ENCODE measurements at places on chromosomes 11 and 22.

DNA sequence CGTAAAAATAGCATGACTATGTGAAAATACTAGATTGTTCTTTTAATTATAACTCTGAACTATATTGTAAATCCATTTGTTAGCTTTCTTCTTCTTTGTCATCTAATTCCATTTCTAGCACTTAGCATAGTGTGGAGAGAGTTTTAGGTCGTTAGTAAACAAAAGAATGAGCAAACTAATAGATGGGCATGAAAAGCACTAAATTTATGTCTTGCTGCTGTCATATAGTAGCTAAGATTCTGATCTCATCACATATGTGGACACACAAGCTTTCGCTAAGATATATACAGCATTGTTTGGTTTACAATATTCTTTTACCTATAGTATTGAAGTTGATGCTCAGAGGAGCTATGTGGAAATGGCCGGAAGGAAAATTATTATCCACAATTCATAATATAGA, 370.5 kb downstream of the CNTN5 start:
- no peak for DNase-seq

- peak; percentile 6 for DNase-seq
Measured at GRCh38 chr11:11841116-11841722, 553 bp upstream of the USP47 start.

DNA sequence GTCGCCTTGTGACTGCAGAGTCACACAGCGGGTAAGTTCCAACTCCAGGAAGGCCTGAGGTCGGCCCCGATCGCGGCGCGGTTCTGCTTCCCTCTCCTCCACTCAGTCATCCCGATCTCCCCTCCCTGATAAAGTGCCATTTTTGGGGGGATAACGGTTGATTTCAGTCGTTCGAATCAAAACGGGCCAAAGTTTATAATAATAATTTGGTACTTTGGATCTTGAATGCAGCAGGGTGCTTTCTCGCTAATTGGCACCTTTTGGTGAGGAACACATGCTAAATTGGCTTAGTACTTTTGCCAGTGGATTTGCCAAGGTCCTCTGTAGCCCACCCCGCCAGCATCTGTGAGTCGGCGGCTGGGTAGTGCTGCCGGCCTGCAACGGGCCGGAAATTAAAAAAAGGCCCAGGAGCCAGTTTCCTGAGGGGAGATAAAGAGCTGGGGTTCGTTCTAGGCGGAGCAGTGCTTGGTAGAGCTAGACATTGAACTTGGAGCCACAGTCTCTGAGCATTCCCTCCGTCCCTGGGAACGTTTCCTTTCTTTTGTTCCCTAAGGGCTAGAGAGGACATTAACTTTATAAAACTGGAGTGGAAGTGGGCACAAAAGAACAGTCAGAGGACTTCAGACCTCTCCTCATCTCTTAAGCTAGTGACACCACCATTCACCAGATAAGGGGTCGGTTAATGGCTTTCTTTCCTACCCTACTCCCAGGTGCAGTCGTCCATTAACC, 997 bp downstream of the UBE2L3 start:
- DNase-seq: no peak

- no peak for DNase-seq
Measured at GRCh38 chr11:47646019-47646418, 3.7 kb upstream of the MTCH2 start.
